Hepatocyte (in vitro differentiated cells): ENCODE measurements at places on chromosomes 4 and X. TPM values are rescaled to one million over a fixed set of nuclear protein-coding genes. Genes with fewer than 3 reads are reported as not detected.
A peak's percentile ranks its signal among the peaks of the same experiment; 100 is the strongest.

GRCh38 chr4:152041295-152041694 is 280.5 kb upstream of the GATB start:
- no peak for DNase-seq
- H3K4me3 ChIP-seq: no peak overlapping the region
- no peaks in the 10 kb centered on the region for H3K36me3 ChIP-seq
- H3K4me1 ChIP-seq: no peaks in the 10 kb centered on the region
- no peak overlapping the region for H3K27ac ChIP-seq

- peaks cover 7% of the 10 kb centered on the region for H3K4me1 ChIP-seq
- no peaks in the 10 kb centered on the region for H3K36me3 ChIP-seq
- H3K27me3 ChIP-seq: no peaks in the 10 kb centered on the region
- no peak overlapping the region for H3K4me3 ChIP-seq
Observed at GRCh38 chr4:95363559-95363925, 185.2 kb downstream of the UNC5C start.

DNA sequence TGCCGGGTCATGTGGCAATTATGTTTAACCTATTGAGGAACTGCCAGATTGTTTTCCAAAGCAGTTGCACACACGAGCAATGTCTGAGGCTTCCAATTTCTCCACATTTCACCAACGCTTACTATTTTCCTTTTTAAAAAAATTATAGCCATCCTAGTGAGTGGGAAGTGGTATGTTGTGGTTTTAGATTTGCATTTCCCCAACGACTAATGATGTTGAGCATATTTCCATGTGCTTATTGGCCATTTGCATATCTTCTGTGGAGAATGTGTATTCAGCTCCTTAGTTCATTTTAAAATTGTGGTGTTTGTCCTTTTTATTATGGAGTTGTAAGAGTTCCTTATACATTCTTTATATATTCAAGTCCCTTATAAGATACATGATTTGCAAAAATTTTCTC is 60.2 kb downstream of the MTMR1 start:
- H3K36me3 ChIP-seq: no peaks in the 10 kb centered on the region
- H3K27me3 ChIP-seq: no peaks in the 10 kb centered on the region
- DNase-seq: no peak
- no peak overlapping the region for H3K27ac ChIP-seq
- H3K4me1 ChIP-seq: no peaks in the 10 kb centered on the region

The MAP7D2 gene
- total RNA-seq: 1.7 and 2.4 TPM in 2 replicates

The HPSE gene
- 1.7 and 3.7 TPM in 2 replicates for total RNA-seq

DNA sequence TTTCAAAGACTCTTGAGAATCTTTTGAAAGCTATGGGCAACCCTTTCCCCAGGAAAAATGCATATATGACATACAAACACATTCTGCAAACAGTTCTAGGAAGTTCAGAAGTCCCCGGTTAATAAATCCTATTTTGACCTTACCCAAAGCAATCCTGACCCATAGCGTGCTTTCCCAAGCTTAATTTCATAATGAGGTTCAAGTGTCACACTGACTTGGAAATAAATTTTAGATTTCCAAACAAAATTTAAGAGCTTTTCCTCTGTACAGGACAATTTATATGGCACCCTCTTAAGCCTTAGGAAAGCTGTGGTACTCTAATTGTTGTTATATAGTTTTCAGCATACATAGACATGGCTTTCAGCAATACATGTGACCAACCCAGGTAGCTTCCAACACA is 11.3 kb downstream of the MID2 start:
- H3K27me3 ChIP-seq: no peaks in the 10 kb centered on the region
- no peak for DNase-seq
- H3K4me3 ChIP-seq: no peak overlapping the region
- H3K27ac ChIP-seq: no peak overlapping the region
- H3K36me3 ChIP-seq: no peaks in the 10 kb centered on the region
- no peaks in the 10 kb centered on the region for H3K4me1 ChIP-seq

DNA sequence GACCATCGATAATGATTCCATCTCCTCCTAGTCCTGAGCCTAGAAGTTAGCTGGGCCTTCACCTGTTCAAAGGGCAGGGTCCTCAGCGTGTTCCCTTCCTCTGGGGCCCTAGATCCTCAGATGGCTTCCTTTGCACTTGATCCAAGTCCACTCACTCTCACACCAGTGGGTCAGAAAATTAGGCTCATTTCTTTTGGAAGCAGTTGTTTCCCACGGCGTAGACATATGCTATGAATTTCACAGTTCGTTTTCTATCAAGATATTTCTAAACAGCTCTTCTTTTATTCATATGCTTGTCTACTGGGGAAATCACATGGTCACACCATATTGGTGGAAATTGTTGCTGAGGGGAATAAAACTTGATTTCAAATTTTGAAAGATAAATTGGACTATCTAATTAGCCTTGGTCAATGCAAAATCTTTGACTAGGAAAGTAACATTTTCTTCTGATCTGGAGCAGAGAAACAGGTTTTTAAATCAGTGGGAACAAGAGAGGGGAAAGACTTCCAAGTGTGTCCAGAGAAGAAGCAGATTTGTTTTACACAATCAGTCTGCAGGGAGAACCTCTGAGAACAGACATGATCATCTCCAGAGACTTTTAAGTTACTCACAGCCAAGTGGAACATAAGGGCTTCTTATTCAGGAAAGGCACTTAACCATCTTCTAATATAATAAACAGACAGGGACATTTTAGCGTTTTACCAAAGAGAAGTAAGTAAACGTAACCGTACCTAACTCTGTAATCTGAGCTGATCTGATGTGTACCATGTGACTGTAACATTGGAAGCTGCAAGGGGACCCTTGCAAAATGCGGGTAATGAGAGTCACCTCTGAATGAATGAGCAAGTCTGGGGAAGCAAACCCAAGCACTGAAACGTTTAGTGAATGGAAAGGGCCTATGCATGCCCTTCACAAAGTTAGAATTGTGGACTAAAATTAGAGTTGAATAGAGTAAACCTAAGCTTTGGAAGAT is 455.7 kb upstream of the FAT1 start:
- no peaks in the 10 kb centered on the region for H3K27me3 ChIP-seq
- no peaks in the 10 kb centered on the region for H3K36me3 ChIP-seq
- H3K4me3 ChIP-seq: no peak overlapping the region
- no peak overlapping the region for H3K27ac ChIP-seq
- H3K4me1 ChIP-seq: peaks cover 16% of the 10 kb centered on the region
- no peak for DNase-seq

GRCh38 chr4:116321471-116321870 is 763.9 kb downstream of the TRAM1L1 start:
- no peak for DNase-seq
- no peaks in the 10 kb centered on the region for H3K4me1 ChIP-seq
- no peak overlapping the region for H3K27ac ChIP-seq
- H3K27me3 ChIP-seq: no peaks in the 10 kb centered on the region
- H3K36me3 ChIP-seq: no peaks in the 10 kb centered on the region

GRCh38 chr4:52983563-52984303 is 121.6 kb downstream of the RASL11B start:
- no peaks in the 10 kb centered on the region for H3K36me3 ChIP-seq
- no peak overlapping the region for H3K4me3 ChIP-seq
- H3K27me3 ChIP-seq: no peaks in the 10 kb centered on the region
- H3K4me1 ChIP-seq: peaks cover 13% of the 10 kb centered on the region

- no peak overlapping the region for H3K4me3 ChIP-seq
- H3K27ac ChIP-seq: peak overlapping the region; percentile 14
- no peaks in the 10 kb centered on the region for H3K27me3 ChIP-seq
- H3K4me1 ChIP-seq: no peaks in the 10 kb centered on the region
- DNase-seq: peak; percentile 21
Observed at GRCh38 chr4:104901438-104901837, 245.2 kb upstream of the TET2 start.

DNA sequence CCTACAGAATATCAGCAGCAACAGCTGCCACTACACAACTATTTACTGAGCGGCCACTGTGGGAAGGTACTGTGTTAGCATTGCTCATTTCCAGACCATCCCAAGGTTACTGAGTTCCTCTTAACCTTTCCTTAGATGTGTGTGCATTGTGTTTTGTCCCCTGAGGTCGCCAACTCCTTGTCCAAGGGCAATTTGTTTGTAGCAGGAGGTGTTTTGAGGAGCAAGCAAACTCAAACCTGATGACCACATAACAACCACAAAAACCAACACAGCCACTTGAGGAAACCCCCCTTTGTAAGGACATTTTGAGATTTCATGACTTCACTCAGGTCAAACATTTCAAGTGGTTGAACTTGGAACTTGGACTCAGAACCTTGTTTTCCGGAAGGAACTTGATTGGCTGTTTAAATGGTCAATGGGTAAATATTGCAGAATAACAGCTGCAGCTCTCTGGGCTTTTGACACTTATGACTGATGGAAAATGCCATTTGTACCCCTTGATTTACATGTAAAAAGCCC is 122.3 kb downstream of the MID1IP1 start:
- H3K36me3 ChIP-seq: no peaks in the 10 kb centered on the region
- no peaks in the 10 kb centered on the region for H3K27me3 ChIP-seq
- DNase-seq: no peak
- no peak overlapping the region for H3K27ac ChIP-seq
- no peak overlapping the region for H3K4me3 ChIP-seq

GRCh38 chr4:38563707-38564495 is 100.1 kb upstream of the KLF3 start:
- H3K4me1 ChIP-seq: peaks cover 11% of the 10 kb centered on the region
- no peak overlapping the region for H3K4me3 ChIP-seq
- H3K36me3 ChIP-seq: no peaks in the 10 kb centered on the region

The TAPT1 gene
- 15.9 and 19.3 TPM in 2 replicates for total RNA-seq

The DNAAF6 gene
- not detected in 2 replicates for total RNA-seq

GRCh38 chr4:57104706-57105560 is 5.3 kb downstream of the IGFBP7 start:
- DNase-seq: no peak
- H3K27ac ChIP-seq: no peak overlapping the region
- H3K36me3 ChIP-seq: no peaks in the 10 kb centered on the region
- H3K27me3 ChIP-seq: peaks cover 16% of the 10 kb centered on the region
- H3K4me1 ChIP-seq: peaks cover 19% of the 10 kb centered on the region

- H3K4me3 ChIP-seq: no peak overlapping the region
- no peaks in the 10 kb centered on the region for H3K27me3 ChIP-seq
- no peak overlapping the region for H3K27ac ChIP-seq
- DNase-seq: no peak
- H3K4me1 ChIP-seq: no peaks in the 10 kb centered on the region
Observed at GRCh38 chrX:104137496-104137895, 19.3 kb downstream of the SLC25A53 start.

DNA sequence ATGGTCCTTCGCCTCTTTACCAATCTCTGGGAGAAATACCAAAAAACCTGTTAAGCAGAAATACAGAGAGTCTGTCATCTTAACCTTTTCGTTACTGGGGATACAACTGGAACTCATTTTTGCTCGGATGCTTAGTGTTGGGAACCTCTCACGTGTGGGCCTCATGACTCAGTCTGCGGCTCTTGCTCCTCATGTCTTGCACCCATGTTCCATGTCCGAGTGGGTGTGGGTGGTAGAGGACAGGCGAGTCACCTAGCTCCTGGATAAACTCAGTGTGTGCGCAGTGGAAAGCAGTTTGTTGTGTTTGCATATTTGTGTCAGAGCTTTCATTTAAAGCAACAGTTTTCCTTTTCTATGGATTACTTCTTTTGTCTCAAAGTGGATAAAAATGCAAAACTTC is 70.6 kb downstream of the TNIP2 start:
- no peak overlapping the region for H3K27ac ChIP-seq
- no peaks in the 10 kb centered on the region for H3K27me3 ChIP-seq
- H3K4me1 ChIP-seq: no peaks in the 10 kb centered on the region
- DNase-seq: no peak
- no peak overlapping the region for H3K4me3 ChIP-seq
- no peaks in the 10 kb centered on the region for H3K36me3 ChIP-seq

The DGKK gene
- total RNA-seq: 0.36 and 0.40 TPM in 2 replicates

The GYPE gene
- total RNA-seq: not detected in 2 replicates

- no peak overlapping the region for H3K27ac ChIP-seq
- no peaks in the 10 kb centered on the region for H3K4me1 ChIP-seq
- no peak overlapping the region for H3K4me3 ChIP-seq
- no peak for DNase-seq
Observed at GRCh38 chr4:128908735-128909134, 99.2 kb downstream of the JADE1 start.

GRCh38 chr4:153079857-153080391 is 124.3 kb upstream of the TRIM2 start:
- DNase-seq: no peak
- no peaks in the 10 kb centered on the region for H3K36me3 ChIP-seq
- H3K4me3 ChIP-seq: no peak overlapping the region
- H3K27ac ChIP-seq: no peak overlapping the region

GRCh38 chrX:9539605-9540387 is 74.9 kb downstream of the TBL1X start:
- H3K36me3 ChIP-seq: no peaks in the 10 kb centered on the region
- peaks cover 3% of the 10 kb centered on the region for H3K4me1 ChIP-seq
- peak overlapping the region; percentile 46 for H3K27ac ChIP-seq
- H3K27me3 ChIP-seq: no peaks in the 10 kb centered on the region
- no peak overlapping the region for H3K4me3 ChIP-seq

The FDCSP gene
- total RNA-seq: not detected in 2 replicates

The VEGFD gene
- 0.76 and 0.80 TPM in 2 replicates for total RNA-seq

The SYN1 gene
- 0.43 and 1.2 TPM in 2 replicates for total RNA-seq

DNA sequence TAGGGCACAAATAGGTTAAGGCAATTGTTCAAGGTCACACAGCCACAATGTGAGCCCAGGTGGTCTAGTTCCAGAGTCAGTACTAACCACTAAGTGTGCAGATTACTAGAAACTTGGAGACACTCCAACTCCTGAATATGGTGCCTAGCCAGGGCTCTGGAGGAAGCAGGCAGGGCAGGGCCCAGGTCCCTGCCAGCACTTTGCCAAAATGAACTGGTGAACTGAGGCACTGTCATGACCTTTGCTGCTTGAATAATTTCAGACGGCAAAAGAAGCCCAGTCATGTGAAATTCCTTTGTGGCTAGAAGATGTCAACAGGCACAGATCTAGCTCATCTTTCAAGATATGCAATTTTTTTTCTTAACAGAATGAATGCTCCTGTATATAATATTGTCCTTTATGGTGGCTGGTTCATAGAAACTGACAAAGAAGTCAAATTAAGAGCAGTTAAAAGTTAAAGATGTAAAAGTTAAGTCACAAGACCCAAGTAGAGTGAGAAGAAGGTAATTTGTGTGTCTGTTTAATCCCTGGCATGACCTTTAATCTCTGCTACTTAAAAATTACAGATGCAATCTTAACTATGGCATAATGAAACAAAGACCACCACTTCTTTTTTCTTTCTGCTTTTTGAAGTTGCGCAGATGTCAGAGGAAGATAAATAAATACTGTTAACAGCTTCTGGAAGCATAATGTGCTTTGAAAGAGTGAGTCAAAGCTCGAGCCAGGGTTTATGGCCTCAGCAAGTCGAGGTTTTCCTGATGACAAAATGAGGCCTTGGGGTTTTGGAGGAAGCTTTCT is 54.1 kb downstream of the SHROOM3 start:
- H3K4me3 ChIP-seq: no peak overlapping the region
- peaks cover 10% of the 10 kb centered on the region for H3K4me1 ChIP-seq
- H3K27ac ChIP-seq: peak overlapping the region; percentile 65
- H3K36me3 ChIP-seq: no peaks in the 10 kb centered on the region
